ENCODE measurements at places on chromosomes 11 and 22.

DNA sequence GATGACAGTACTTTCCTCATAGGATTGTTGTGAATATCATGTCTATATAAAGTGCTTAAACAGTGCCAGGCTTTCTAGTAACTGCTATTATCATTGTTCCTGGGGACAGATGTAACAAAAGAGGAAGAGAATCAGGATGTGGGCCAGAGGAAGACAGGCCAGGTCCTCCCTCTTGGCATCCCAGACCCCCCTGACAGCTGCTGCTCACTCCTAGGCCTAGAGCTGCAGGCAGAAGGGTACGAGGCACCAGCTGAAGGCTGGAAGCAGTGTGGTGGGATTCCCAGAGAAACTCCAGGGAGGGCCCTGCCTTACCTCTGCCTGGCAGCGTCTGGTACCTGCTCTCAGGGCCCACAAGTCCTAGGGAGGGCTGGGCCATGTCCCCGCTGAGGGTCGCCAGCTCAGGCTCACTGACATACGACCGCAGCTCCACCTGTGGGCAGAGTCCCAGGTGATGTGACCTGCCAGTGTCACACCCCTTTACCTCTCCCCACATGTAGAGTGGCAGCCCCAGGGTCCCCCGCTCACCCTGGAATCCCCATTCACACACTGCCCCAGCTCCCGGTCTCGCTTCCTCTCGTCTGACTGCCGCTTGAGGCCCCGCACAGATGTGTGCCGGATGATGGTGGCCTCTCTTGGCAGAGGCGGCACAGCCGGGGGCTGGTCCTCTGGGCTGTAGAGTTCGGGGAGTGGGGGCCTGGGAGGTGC lies 52.2 kb downstream of the C11orf58 start:
- no peak for DNase-seq

DNA sequence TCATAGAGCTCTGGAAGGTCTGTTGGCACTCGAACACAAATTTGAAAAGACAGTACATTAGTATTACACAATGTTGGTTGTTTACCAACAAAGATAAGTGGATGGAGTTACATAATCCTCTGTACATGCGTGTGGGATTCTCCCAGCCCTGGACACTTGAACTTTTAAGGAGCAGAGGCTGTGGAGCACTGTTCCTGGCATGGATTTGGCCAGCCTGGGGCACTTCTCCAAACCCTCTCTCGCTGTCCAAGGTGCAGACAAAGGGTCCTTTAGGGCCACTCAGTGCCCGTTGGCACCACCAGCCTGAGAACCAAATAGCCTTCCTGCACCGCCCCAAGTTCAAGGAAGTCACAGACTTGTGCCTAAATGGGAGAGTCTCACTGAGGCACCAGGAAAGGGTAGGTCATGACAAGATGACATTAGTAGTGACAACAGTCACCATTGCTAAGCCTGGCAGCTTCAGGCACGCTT lies 1.6 kb upstream of the ANO1 start:
- DNase-seq: no peak

DNA sequence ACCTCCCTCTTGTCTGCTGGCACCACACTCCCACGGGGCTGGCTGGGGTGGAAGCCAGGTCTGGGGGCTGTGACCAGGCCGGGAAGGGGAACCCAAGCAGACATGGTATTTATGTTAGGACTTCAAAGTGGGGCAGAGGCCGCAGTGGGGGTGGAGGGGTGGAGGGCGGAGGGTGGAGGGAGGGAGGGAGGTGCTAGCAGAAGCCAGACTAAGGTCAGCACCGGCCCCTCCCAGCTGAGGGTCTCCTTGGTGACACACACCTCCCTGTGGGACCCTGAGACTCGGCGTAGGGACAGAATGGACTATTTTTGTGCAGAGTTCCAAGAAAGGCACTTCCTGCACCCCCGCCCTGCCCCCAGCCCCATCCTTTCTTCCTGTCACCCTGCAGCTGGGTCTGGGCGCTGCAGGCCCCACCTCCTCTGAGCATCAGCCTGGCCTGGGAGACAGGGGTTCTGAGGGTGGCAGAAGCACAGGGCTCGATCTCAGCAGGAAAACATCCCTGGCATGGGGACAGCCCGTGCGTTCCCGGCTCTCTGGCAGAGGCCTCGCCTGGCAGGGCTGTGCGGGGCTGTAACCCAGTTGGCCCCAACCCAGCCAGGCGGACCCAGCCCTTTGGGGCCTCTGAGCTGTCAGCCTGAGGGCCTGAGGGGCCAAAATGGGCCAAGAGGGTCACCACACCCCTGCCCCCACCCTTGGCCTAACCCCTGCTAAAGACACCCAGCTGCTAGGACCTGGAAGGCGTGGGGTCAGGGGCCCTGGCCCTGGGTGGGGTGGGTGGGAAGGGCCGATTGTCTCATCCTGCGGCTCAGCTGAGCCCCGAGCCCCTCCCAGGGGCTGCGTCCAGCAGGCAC lies 9.6 kb upstream of the CD248 start:
- no peak for DNase-seq

- no peak for DNase-seq
These were observed 557.2 kb downstream of the BUD13 start for GRCh38 chr11:116215471-116216113.

DNA sequence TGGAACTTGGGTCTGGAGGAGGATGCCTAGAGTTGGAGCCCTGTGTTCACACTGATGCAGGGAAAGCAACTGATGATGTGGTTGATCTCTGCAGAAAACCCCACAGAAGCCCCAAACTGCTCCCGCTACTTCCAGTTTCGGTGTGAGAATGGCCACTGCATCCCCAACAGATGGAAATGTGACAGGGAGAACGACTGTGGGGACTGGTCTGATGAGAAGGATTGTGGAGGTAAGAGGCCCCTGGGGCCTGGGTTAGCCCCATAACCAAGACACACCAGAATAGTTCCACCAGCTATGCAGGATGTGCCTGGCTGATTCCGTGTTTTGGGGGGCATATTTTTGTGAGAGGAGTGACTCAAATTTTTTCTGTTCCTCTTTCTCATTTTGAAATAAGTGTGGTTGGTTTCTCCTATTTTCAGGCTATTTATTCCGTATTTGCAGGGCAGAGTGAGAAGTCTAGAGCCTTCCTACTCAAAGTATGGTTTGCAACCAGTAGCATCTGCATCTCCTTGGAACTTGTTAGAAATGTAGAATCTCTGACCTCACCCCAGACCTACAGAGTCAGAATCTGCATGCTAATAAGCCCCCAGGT lies 137.3 kb upstream of the SORL1-AS1 start:
- DNase-seq: no peak

- no peak for DNase-seq
These were observed 61.9 kb downstream of the RCN1 start for GRCh38 chr11:32152821-32153220.
